ENCODE measurements at places on chromosomes 2 and 18.

DNA sequence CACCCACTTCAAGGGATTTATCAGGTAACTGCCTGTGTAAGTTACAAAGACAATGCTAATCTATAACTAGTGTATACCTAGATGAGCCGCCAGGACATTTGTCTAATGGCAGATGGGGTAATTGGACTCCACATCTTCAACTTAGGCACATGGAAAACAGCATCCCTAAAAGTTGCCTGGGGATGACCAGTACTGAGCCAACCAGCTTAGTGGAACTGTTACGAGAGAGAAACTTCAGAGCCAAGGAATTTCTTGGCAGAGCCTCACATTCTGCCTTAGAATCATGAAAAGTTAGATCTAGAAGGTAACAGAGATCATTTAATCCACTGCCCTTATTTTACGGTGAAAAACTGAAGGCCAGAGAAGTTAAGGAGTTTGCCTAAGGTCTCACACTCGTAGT lies 15.5 kb upstream of the CLASP1 start:
- no peak for DNase-seq

DNA sequence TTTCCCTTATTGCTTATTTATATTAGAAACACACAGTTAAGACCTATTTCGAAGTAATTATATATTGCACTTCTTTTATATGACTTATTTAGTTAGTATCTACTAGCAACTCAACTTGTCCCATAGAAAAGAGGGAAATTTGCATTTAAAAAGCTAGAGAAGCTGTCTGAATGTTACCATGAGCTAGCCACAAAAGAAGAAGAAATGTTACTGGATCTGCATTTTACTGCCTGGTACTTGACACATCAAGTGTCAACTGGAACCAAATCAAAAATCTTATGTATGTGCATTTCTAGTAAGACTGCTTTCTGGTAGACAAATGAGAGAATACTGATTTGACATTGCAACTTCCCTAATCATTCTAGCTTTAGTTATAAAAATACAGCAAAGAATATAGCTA lies 424.6 kb upstream of the VRK2 start:
- DNase-seq: no peak

- DNase-seq: no peak
Observed at GRCh38 chr2:34069604-34070003, 470.5 kb upstream of the FAM98A start.

DNA sequence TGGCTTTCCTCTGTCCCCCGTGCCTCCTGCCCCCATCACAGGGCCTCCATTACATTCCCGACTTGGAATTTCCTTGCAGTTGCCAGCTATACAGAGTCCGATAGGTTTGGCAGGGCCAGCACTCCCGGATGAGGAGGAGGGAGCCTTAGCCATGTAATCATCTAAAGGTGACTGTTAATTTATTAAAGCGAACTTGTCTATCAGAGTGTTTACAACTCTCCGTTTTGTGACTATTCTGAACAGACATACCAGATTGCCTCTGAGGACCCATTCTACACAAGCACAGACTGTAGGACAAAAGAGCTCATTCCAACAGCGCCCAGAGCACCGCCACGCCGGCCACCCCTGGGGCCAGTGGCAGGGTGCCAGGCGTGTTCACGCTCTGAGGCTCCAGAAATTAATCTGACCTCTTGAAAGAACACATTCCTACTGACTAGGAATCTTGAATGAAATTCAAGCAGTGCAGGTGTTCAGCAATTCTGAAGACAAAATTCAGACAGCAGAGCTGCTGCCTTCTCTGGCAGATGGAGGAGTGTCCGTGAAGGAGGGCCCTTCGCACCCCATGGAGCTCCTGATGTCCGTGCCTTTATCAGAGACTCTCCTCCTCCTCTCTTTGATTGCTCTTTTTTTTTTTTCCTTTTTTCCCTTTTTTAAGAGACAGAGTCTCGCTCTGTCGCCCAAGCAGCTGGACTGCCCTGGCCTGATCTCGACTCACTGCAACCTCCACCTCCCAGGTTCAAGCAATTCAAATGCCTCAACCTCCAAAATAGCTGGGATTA lies 58.1 kb upstream of the RALBP1 start:
- DNase-seq: no peak

DNA sequence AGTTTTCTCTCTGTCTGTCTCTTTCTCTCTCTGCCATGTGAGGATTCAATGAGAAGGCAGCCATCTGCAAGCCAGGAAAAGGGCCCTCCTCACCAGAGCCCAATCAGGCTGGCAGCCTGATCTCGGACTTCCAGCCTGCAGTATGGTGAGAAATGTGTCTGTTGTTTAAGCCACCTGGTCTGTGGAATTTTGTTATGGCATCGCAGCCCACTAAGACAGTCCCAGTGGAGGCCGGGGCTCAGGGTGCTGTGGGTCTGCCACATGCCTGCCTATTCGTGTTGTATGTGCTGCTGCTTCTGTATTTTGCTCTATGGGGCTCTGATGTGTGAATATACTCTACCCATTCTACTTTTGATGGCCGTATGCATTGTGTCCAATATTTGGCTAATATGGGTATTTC lies 139.0 kb upstream of the HS6ST1 start:
- no peak for DNase-seq

DNA sequence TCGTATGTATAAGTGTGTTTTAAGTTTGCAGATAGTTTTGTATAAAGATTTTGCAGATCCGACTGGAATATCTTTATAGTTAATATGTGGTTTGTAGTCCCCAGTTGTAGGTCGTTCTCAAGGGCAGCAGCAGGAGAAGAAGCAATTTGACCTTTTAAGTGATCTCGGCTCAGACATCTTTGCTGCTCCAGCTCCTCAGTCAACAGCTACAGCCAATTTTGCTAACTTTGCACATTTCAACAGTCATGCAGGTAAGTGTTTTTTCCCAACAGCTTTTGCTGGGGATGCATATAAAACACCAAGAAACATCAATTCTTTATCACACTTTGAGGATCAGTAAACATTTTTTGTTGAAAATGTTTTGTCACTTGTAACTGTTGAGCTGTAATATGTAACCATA lies 52.7 kb downstream of the AGFG1 start:
- no peak for DNase-seq

DNA sequence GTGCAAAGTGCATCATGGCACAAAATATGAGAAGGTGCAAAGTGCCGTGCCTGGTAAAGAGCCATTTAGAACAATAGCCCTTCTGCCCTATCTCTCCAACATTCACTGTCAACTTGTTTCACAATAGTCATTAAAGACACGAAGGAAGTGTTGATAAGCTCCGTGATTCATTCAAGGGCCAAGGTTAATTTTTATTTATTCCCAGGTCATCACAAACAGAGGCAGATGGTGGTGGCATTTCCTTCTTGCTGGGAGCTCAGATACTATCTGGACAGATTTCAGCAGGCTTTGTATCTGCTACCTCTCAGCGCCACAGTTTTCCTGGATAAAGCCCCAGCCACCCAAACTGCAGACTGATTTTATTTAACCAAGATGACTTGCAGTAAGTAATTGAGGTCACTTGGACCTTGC lies 309.3 kb downstream of the ZNF521 start:
- DNase-seq: no peak

GRCh38 chr18:49988733-49989132 lies 175.4 kb upstream of the ACAA2 start:
- DNase-seq: no peak

DNA sequence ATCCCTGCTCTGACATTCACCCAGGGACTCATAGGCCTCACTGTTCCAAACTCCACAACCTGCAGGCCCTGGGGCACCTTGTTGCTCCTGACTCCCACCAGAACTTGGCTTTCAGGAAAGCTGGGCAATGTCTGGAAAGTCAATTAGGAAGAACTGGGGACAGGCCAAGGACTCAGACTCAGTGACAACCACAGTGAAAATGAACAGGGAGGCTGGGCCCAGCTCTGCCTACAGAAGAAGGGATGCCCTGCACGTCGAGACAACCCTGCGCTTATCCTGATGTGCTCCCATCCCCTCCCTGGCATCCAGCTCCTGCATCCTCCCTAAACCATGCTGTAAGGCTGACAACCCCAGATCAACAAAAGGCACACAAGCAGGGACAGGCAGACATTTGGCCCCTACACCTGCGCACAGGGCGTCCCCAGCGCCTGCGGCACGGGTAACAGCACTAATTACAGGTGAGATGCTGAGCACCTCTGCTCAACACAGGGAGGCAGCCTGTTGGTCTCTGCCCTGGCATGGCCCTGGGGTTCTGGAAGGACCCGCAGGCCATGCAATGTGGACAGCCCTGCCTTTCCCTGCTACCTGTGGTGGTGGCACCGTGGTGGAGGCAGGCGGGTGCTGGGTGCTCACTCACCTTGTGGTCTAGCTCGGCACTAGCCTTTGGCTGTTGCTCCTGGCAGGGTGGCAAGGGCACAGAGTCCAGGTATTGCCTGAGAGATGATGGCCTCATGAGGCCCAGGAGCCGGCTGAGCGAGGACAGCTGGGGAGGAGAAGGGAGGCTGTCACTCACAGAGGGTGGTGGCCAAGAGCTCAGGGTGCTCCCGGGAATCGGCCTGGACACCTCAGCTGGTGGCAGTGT lies 23.6 kb upstream of the SEMA4C start:
- no peak for DNase-seq

GRCh38 chr18:73136134-73136533 lies 268.3 kb upstream of the NETO1 start:
- no peak for DNase-seq
